PC-9 (cell line): ENCODE measurements at places on chromosomes 2 and 18. TPM values are rescaled to one million over a fixed set of nuclear protein-coding genes. Genes with fewer than 3 reads are reported as not detected.

GRCh38 chr2:80105015-80105640 is 199.4 kb downstream of the LRRTM1 start:
- DNase-seq: no peak

DNA sequence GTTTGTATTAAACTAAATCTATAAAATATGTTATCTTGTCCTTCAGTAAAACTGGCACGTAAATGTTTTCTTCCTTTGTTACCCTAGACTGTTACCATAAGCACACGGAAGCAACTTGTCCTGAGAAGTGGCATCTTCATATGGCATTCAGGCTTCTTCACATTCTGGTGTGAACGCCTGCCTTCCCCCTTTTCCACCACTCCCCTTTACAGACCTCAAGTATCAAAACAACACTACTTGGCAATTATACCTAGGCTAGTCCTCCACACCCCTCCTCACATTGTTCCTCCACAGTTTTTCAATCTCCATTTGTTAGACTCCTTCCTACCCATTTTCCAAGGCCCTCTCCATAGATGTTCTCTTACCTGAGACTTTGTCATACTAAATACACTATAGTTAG is 2.9 kb downstream of the MEX3C start:
- DNase-seq: no peak

DNA sequence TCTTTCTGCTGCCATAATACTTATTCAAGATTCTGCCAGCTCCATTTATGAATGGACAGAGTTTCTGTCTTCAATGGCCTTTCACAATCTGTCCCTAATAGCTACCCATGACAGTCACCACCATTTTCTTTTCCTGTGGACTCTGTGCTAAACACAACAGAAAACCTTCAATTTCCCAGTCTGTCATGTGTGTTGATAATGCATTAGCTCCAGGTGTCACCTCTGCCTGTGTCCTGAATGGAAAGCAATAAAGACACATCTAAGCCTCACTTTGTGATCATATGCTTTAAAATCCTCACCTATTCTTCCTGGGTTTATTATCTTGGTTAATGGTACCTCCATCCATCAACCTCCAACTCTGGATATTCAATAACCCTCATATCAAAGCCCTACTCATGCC is 772.2 kb downstream of the DCDC2C start:
- DNase-seq: no peak

DNA sequence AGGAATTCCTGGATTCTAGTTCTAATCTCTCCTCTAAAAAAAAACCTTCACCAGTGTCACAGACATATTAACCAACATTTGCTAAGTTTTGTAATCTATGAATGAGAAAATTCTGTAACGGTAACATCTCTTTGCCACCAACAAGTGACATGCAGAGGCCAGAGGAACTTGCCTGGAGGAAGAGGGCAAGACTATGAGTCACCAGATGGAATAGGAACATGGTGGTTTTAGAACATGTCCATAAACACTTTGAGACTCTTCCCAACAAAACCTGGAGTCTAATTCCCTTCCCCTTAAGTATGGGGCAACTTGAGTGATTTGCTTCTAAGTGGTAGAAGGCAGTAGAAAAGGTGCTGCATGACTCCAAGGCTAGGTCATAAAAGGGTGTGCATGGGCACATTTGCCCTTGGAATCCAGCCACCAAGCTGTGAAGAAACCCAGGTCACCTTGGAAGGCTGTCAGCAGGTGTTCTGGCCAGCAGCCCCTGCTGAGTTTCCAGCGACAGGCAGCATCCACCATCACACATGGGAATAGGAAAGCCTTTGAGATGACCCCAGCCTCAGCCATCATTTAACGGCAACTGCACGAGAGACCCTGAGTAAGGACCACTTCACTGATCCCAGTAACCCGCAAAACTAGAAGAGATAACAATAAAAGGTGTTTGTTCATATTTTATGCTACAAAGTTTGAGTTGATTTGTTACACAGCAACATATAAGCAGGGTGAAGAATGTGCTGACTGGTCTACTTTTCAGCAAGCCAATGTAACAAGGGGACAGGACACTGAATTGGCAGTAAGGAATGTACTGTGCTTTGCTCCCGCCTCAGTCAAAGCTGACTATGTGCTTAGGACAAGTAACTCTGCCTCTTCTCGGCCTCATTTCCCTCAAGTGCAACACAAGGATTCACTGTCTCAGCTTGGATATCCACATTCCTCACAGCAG is 90.6 kb downstream of the SKA1 start:
- no peak for DNase-seq

DNA sequence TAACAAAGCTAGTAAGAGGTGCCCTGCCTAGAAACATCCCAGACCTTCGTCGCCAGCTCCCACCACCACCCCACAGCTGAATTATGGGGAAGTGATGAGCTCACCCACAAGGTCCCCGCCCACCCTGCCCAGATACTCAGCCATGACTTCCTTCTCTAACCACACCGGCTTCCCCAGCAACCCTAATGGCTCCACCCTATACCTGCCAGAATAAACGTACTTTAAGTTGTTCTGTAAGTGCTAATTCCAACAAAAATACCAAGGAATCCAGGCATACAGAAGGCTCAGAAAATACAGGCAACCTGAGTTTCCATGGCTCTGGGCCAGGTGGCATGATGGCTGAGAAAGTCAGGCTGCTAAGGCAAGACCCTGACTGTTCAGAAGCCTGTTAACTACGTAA is 39.1 kb downstream of the TMEM163 start:
- DNase-seq: no peak

The GALR1 gene
- not detected in 2 replicates for total RNA-seq

DNA sequence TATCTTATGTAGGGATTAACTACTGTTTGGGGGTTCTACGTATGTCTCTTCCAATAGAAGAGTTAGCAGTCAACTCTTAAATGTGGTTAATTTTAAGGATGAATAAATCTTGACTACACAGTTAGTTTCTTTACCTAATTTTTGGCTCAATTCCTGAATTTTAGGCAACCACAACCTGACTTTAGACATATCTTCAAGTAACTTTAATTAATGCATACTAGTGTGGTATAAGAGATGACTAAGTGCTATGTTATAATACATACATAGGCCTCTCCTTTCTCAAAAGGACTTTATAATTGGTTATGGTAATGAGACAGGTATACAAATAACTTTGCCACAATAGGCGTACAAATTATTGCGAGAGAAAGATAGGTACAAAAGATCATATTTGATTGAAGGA is 312.0 kb downstream of the IRS1 start:
- no peak for DNase-seq

The UGT1A6 gene
- total RNA-seq: 549 and 643 TPM in 2 replicates

- DNase-seq: no peak
Observed at GRCh38 chr18:23228102-23229061, 93.1 kb downstream of the CABLES1 start.

The QPCT gene
- total RNA-seq: 2.6 and 3.0 TPM in 2 replicates

DNA sequence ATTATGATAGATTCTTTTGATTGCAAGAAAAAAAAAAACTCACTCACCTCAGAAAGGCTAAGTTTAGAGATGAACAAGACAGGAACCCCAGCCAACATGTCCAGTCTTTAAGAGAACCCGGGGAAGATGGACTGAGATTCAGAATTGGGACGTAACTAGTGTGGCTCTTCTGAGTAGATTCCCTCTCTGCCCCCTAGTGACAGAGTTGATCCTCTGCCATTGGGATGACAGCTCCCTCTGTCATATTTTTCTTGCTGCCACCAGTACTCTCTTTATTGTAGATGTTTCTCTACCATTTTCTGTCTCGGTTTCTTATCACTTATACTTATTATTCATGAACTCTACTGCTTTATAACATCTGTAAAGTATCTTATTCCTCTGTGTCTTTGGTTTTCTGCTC is 77.7 kb downstream of the GULP1 start:
- no peak for DNase-seq

DNA sequence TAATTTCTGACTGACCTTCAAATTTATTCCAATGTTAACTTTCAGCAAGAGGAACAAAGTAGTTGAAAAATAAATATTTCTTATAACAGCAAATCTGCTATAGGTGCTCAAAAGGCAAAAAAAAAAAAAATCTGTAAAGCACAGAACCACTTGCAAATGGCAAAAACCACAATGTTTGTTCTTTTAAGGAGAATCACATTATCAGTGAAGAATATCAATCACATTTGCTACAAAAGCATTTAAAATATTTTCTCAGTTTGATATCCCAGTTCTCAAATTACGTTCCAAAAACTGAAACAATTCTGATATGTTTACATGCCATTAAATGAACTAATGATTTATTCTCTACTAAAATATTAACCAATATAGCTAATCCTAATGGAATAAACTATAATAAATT is 163.3 kb downstream of the METTL4 start:
- no peak for DNase-seq

GRCh38 chr18:56575819-56576663 is 62.4 kb downstream of the TXNL1 start:
- DNase-seq: no peak

DNA sequence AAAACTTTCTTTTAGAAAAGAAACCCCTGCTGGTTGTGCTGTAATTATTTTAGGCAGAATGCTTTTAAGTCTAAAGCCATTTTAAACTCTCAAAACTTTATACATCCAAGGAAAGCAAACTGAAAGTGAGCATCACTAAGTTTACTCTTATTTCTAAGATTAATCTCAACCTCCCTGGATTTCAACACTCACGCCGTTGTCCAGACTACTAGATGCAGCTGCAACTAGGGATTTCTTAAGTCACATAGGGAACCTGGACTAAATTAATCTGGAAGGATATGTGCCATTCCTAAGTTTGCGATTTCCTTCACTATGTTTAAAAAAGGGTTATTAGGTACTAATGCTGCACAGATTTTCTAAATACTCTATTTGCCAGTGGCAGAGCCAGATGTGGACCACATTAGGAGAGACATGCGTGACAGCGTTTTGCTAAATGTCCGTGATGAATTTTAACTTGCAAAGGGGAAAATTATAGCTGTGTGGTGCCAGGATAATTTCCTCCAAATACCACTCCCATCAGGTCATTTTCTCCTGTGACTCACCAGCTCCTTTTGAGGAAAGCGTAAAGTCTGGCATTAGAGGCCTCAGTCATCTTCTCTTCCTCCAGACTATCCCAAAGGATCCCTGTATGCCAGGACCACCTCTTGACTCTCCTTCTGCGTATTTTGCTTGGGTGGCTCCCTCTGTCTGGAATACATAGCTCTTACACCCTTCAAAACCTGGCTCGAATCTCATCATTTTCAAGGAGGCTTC is 143.7 kb downstream of the ATL2 start:
- DNase-seq: no peak

GRCh38 chr2:11004199-11004598 is 92.5 kb downstream of the KCNF1 start:
- DNase-seq: peak; percentile 89

The SPC25 gene
- total RNA-seq: 20.0 and 20.7 TPM in 2 replicates
